ENCODE measurements at places on chromosomes 2 and 18. TPM values are rescaled to one million over a fixed set of nuclear protein-coding genes. Genes with fewer than 3 reads are reported as not detected.
A peak's percentile ranks its signal among the peaks of the same experiment; 100 is the strongest.

The DNAJC5G gene
- total RNA-seq, result not detected

- H3K4me3 ChIP-seq, result no peak overlapping the region
- H3K27ac ChIP-seq, result no peak overlapping the region
- no peaks in the 10 kb centered on the region for H3K4me1 ChIP-seq
- no peak for DNase-seq
- no peaks in the 10 kb centered on the region for H3K27me3 ChIP-seq
Observed at GRCh38 chr2:176405477-176405876, 136.2 kb downstream of the MTX2 start.

- H3K27ac ChIP-seq, result no peak overlapping the region
- DNase-seq, result no peak
- H3K36me3 ChIP-seq, result no peaks in the 10 kb centered on the region
- H3K4me1 ChIP-seq, result 0 out of 2 replicates have a peak, but pooled peaks cover 4% of the 10 kb centered on the region
Observed at GRCh38 chr2:237020090-237020489, 65.6 kb upstream of the COPS8 start.

- no peak overlapping the region for H3K27ac ChIP-seq
- DNase-seq, result peak; percentile 55
- no peaks in the 10 kb centered on the region for H3K27me3 ChIP-seq
- peak overlapping the region; percentile 73 for H3K4me3 ChIP-seq
- peaks cover 18% of the 10 kb centered on the region for H3K4me1 ChIP-seq
- H3K36me3 ChIP-seq, result no peaks in the 10 kb centered on the region
Observed at GRCh38 chr2:96143848-96144480, 1.3 kb downstream of the DUSP2 start.

- peak overlapping the region; percentile 21 for H3K27ac ChIP-seq
- peak; percentile 61 for DNase-seq
- H3K4me1 ChIP-seq, result peaks cover 55% of the 10 kb centered on the region
- no peaks in the 10 kb centered on the region for H3K27me3 ChIP-seq
- no peaks in the 10 kb centered on the region for H3K36me3 ChIP-seq
- no peak overlapping the region for H3K4me3 ChIP-seq
Observed at GRCh38 chr2:16626497-16626896, 39.1 kb downstream of the CYRIA start.

GRCh38 chr2:26911911-26912861, 58.3 kb upstream of the MAPRE3 start:
- no peak overlapping the region for H3K4me3 ChIP-seq
- H3K27me3 ChIP-seq, result peaks cover 74% of the 10 kb centered on the region
- H3K4me1 ChIP-seq, result no peaks in the 10 kb centered on the region
- no peaks in the 10 kb centered on the region for H3K36me3 ChIP-seq
- DNase-seq, result no peak

DNA sequence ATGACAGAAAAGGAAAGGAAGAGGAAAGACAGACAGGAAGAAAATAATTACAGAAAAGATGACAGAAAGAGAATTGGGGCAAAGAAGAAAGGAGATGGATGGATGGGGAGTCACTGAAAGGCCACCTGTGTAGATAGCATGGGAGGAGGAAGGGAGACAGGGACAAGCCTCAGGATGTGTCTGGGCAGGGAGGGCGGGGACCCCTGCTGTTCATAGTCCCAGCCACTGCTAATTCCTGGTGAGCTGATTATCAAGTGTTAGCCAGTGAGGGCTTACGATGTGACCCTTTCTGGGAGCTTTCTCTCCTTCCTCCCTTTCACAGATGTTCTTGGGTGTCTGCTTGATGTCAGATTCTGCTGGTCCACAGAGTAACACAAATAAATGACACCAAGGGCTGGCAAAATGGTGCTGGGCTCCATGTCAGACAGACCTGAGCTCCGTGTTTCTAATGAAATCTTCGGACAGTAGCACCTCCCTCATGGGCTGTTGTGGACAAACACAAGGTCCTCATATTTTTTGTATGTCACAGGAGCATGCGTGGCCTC, 13.6 kb downstream of the FHOD3 start:
- H3K36me3 ChIP-seq, result no peaks in the 10 kb centered on the region
- DNase-seq, result no peak
- peak overlapping the region; percentile 98 for H3K27ac ChIP-seq
- no peaks in the 10 kb centered on the region for H3K27me3 ChIP-seq
- peaks cover 95% of the 10 kb centered on the region for H3K4me1 ChIP-seq
